ENCODE measurements at places on chromosomes 7 and 10.

- DNase-seq: no peak
These were observed 33.0 kb downstream of the TMEM106B start for GRCh38 chr7:12244129-12244528.

GRCh38 chr10:114575417-114576131 lies 82.5 kb downstream of the ABLIM1 start:
- no peak for DNase-seq

GRCh38 chr10:86715156-86715795 lies 41.1 kb upstream of the BMPR1A start:
- no peak for DNase-seq

GRCh38 chr10:78663721-78664120 lies 405.0 kb upstream of the ZMIZ1 start:
- no peak for DNase-seq

- DNase-seq: no peak
These were observed 305.8 kb downstream of the MDFIC start for GRCh38 chr7:115227473-115228235.

GRCh38 chr7:140689199-140690152 lies 7.0 kb upstream of the NDUFB2 start:
- DNase-seq: no peak

- DNase-seq: no peak
These were observed 563.3 kb upstream of the SORCS1 start for GRCh38 chr10:107727767-107728317.

GRCh38 chr10:113566888-113567287 lies 14.0 kb downstream of the HABP2 start:
- no peak for DNase-seq

- DNase-seq: no peak
These were observed 11.0 kb downstream of the NXPH1 start for GRCh38 chr7:8444468-8444769.

DNA sequence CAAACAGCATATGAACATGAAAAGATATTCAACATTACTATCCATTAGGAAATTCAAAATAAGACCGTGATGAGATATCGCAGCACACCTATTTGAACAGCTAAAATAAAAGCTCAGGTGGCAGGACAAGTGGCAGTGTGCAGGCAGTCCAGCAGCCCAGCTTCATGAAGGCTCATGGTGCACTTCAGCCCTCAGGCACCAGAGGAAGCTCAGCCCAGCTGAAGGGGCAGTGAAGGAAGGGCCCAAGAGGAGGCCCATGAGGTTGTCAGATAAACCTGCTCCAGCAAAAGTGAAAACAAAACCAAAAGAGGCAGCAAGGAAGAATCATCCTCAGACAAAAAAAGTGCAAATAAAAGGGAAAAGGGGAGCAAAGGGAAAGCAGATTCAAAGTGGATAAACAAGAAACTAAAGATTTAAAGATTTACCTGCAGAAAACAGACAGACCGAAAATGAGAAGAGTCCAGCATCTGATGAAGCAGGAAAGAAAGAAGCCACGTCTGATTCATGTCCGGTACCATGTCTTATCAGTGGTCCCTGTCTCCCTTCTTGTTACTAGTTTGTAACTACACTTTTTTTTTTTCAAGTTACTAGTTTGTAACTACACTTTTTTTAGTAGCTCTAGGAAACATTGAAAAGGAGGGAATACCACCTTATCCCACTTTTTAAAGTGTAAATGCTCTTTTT lies 15.0 kb upstream of the FAM24B start:
- no peak for DNase-seq
